ENCODE measurements at places on chromosomes 12 and 14.

DNA sequence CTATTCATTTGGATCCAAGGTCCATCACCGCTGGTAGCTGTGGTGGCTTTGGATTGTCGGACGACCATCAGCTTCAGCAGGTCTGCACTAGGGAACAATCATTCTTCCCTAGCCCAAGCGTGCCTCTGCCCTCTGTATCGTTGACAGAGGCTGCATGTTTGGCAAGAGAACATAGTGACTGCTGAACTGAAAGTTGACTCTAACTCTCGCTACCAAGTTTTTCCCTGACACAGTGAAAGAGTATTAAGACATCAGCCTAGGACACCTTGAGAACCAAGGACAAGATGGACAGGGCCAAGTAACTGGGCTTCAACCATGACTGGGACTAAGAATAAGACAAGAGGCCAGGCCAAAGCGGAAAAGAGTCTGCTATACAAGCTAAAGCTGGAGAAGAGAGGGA, 26.3 kb downstream of the TSHR start:
- DNase-seq: no peak

GRCh38 chr12:46664761-46665287, 161.0 kb downstream of the SLC38A4 start:
- DNase-seq: peak; percentile 10

DNA sequence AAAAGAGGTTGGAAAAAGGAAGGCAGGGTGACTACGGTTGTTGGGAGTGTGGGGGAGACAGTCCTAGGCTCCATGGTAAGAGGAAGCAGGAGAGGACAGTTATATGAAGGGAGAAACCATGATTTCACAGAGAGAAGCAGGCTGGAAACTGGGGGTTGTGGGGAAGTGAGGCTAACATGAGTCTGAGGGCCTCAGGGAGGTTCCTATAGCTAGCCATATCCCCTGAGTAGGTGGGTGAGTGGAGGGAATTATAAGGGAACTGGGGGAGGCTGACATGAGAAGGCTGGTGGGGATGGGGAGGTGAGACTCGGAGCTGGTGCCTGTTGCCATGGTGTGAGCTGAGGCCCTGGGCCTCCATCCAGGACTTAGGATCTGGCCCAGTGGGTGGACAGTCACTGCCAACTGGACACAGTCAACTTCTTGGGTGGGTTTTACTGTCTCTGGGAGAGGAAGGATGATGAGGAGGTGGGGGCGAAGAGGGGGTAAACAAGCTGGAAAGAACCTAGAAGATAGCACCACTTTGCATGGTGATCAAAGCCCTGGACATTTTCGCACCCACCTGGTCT, 1.4 kb downstream of the RNASE13 start:
- DNase-seq: no peak

GRCh38 chr12:65217086-65217485, 47.7 kb downstream of the LEMD3 start:
- no peak for DNase-seq

DNA sequence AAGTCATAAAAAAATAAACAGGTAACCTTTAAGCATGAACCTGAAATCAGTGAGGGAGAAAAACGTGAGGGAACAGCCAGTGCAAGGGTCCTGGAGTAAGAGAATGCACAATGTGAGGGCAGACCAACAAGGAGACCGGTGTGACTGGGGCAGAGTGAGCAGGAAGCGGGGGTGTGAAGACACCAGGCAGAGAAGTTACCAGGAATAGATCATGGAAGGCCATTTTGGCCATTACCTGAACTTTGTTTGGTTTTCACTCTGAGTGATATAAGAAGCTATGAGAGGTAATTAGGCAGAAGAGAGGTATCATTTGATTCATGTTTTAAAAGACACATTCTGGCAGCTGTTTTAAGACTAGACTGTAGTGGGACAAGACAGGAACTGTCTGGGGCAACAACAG, 15.0 kb downstream of the PAH start:
- no peak for DNase-seq

DNA sequence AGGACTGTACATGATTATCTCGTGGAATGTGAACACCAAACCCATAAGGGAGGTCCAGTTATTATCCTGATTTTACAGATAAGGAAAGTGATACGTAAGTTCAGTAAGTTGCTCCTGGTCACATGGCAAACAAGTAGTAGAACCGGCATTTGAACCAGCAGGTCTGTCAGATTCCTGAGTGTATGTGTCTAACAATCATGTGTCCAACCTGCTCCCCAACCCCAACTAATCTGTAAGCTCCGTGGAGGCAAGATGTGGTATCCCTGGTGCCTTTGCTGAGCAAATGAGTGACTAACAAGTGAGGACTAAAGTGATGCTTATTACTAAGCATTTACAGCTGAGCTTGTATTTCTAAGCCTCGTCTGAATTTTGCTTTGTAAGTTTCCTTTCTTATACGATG, 65.9 kb downstream of the PTPN21 start:
- DNase-seq: no peak

- DNase-seq: no peak
Measured at GRCh38 chr12:128863957-128864356, 10.7 kb downstream of the GLT1D1 start.

GRCh38 chr14:34174973-34175372, 224.1 kb upstream of the EGLN3 start:
- DNase-seq: no peak

Data from GM12864 (cell line).